Thoracic aorta (tissue), 2 donors: ENCODE measurements at places on chromosomes 4 and X.
A peak's percentile ranks its signal among the peaks of the same experiment; 100 is the strongest.

GRCh38 chr4:80685214-80685613, 345.3 kb upstream of the BMP3 start:
- no peak for DNase-seq

GRCh38 chr4:124977045-124977444, 264.5 kb upstream of the ANKRD50 start:
- no peak for DNase-seq

DNA sequence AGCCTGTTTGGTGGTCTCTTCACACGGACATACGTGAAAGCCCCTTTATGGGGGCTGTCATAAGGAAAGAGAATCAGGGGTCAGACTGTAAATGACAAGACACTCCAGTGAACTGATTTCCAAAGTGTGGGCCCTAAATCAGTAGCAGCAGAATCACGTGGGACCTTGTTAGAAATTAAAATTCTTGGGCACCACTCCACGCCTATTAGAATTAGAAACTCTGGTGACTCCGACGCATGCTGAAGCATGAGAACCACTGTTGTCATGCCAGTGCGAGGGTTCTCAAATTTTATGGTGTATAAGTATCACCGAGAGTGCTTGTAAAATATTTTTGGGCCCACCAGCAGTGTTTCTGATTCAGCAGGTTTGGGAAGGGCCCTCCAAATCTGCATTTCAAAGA, 672.8 kb downstream of the DMD start:
- DNase-seq: no peak

- DNase-seq: no peak
Measured at GRCh38 chrX:2679534-2680485, 11.3 kb upstream of the CD99 start.

- DNase-seq: no peak
Measured at GRCh38 chr4:76689145-76689817, 208.7 kb downstream of the SOWAHB start.

DNA sequence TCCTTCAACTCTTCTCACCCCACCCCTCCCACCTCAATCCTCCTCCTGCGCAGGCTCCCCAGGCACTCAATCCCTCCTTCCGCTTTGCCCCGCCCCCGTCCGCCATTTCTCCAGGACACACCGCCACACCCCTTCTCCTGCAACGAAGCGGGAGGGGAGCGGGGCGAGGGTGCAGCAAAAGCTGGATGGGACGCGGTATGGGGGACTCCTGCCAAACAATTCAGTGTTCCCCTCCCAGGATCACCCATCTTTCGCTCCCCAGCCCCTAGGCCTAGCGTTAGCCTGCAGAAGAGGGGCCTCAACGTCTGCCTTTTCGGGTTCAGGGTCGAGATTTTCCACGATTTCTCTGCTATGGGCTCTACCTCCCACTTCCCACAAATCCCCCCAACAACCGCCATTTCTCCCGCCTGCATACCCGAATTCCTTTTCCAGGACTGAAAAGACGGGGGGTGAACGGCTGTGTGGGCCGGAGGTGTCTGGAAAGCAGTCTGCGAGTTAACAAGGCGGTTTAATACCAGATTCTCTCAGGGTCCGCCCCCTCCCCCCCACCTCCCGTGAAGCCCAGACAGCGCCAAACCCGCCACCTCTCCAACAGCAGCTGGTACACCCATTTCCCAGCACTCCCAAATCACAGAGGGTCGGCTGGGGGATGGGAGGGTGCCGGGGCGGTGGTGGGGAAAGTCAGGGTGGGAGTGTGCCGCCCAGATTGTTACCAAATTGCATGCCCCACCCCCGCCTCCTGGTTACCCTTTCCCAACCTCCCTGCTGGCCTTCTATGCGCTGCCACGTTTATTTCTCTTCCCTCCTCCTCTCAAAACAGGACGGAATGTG, 774 bp downstream of the ARMCX2 start:
- DNase-seq: peak; percentile 3

DNA sequence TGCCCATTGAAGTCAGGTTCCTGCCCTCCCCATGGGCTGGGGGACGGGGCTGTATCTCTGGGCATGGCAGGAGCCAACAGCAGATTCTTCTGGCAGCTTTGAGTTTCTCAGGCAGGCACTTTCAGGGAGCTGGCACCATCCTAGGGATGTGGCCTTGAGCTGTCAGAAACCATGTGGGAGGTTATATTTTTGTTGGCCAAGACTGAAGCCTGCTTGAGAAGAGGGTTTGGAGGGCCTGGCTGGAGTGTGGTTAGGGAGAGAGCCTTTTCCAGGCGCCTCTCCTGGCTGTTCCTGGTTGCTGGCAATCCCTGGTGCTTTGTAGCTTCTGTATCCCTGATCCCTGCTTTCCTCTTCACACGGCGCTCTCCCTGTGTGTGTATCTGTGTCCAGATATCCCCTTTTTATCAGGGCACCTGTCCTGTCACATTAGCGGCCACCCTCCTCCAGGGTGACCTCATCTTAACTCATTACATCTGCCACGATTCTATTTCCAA, 30.6 kb upstream of the SORCS2 start:
- DNase-seq: no peak

DNA sequence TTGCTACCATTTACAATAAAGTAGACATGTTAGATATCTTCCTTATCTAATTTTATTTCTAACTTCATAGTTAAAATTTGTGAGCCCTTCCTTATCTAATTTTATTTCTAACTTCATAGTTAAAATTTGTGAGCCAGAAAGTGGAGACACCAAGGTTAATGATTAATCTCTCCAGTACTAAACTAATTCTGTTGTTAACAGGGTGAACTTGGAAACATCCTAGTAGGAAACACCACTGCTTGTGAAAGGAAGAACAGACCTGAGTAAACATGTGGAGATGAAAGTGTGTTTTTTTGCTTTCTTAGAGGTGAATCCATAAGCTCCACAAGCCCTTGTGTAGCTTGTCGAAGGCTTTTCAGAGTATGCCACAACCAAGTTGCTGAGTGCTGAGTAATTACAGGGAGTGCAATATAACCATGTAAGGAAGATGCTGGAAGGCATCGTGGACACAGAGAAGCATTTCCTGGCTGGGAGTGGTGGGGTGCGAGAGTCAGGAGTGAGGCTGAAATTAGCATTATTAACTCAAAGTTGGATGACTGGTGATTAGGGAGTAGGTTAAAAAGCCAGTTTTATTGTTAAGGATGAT, 118.6 kb upstream of the NEIL3 start:
- no peak for DNase-seq

DNA sequence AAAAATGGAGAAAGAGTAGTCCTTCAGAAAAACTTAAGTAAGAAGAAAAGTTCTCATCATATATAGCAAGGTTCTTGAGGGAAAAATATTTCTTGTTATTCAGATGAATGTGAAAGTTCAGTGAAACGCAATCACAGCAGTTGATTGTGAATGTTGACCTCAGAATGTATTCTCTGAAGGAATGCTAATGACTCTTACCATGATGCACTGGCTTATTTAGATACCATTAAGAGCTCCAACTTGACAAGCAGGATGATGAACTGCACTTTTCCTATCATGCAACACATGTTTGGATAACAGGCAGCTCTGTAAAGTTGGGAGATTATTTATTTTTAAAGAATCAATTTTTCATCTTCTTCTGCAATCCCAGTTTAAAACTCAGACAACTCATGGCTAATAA, 115.5 kb upstream of the MYOZ2 start:
- DNase-seq: no peak

- DNase-seq: no peak
Measured at GRCh38 chrX:140099221-140099620, 133.9 kb upstream of the CXorf66 start.

DNA sequence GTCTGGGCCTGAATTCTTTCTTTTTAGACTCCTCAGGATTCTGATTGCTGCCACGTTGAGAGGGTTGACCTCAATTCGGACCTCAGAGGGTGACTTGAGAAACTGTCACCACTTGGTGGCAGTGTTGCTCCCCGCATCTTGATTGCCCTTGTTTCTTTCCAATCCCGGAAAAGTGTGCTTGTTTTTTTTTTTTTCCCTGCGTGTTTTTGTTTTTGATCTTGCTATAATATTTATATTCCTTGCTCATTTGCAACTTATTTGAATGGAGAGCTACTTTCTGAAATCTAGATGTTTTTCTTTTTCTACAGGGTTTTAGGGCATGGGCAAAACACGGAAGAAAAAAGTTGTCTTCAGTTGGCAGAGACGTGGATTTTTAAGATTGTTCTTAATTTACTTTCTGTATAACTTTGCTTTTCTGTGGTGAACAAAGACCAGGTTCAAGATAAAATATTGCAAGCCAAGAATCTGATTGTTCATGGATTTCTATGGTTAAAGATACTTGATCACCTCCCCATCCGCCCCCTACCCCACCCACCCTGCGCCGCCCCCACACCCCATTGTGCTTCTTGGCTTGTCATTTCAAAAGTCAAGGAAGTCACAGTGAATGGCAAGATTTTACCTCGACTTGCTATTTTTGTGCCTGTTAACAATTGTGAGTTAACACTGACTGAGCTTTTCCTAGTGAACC, 102.0 kb downstream of the PTTG2 start:
- DNase-seq: peak; percentile 26

DNA sequence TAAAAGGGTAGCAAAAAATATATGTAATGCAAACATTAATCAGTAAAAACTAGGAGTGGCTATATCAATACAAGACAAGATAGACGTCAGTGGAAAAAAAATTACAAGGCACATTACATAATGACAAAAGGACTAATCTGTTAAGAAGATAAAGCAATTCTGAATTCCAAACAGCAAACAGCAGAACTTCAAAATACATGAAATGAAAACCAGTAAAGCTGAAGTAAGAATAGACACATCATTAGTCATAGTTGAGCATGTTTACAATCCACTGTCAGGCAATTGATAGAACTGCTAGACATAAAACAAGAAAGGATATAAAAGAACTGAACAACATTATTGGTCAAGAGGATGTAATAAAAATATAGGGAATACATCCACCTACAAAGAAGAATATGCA, 12.2 kb downstream of the SULT1B1 start:
- no peak for DNase-seq

- no peak for DNase-seq
Measured at GRCh38 chr4:8351931-8352367, 82.4 kb downstream of the HTRA3 start.

DNA sequence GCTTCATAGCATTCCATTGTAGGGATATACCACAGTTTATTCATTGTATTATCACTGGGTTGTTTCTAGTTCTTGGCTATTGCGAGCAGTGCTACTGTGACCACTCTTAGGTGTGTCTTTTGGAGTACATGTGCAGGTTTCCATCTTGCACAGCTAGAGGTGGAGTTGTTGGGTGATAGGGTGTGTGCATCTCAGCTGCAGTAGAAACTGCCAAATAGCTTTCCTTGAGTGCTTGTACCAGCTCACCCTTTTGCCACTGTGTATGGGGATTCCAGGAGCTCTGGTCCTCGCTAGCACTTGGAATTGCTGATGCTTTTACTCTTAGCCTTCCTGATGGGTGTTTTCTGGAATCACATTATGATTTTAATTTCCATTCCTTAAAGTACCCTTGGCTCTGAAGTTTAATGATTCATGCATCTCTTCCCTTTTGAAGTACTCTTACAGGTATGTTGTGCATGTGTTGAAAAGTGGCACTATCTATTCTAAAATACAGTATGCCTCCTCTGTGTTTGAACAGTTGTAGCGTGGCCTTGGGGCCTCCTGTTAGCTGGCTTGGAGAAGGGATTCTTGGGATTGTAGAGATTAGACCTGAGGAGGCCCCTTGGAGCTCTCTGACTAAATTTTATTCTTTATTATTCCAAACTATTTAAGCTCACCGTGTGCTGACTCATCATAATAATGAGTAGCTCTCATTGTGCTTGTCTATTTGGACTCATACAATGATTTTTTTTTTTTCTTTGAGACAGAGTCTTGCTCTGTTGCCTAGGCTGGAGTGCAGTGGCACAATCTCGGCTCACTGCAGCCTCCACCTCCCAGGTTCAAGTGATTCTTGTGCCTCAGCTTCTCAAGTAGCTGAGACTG, 38.4 kb downstream of the HTT start:
- DNase-seq: no peak

DNA sequence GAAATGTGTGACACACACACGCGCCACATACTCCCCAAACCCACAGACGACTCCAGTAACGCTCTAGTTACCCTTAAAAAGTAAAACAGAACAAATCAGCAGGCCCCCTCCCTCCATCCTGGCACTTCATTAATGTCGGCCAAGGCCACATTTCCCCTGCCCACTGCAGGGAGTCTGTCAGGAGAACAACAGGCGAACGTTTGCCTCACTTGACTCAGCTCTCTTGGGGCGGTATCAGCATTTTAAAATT, 671 bp upstream of the FHIP1A start:
- DNase-seq: no peak

- no peak for DNase-seq
Measured at GRCh38 chr4:173652283-173652931, 122.4 kb upstream of the HAND2 start.

GRCh38 chrX:40104630-40104984, 6.8 kb upstream of the BCOR start:
- DNase-seq: no peak

DNA sequence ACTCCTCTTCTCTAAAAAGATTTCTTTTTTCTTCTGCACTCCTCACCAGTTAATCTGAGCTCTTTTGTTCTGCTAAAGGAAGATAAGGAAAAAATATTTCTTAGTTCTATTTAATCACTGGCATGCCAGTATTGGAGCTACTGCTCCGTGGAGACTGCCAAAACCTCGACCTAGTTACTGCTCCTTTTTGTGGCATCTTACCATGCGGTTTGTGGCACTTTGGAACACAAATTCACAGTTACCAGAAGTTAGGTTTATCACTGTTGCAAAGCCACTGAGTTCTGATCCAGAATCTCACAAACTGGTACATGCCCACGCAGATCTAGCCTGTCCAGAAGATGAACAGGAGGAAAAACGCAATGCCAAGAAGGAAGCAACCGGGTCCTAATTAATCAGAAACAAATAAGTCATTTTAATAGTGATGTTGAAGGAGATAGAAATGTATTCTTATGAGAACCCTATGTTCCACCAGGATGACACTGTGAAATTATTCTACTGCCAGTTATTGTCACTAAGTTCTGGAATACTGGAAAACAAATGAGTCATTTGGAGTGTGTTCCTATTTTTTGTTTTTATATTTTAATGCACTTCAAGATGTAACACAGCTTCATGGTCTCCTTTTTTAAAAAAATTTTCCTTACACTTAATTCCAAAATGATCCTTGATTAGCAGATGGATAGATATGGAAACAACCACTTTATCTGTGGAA, 106.7 kb upstream of the GK2 start:
- DNase-seq: no peak

- DNase-seq: no peak
Measured at GRCh38 chr4:134365852-134366251, 164.3 kb upstream of the PABPC4L start.

- DNase-seq: no peak
Measured at GRCh38 chr4:37827030-37827685, 672 bp downstream of the PGM2 start.

- DNase-seq: no peak
Measured at GRCh38 chrX:64338296-64338695, 57.0 kb downstream of the MTMR8 start.

DNA sequence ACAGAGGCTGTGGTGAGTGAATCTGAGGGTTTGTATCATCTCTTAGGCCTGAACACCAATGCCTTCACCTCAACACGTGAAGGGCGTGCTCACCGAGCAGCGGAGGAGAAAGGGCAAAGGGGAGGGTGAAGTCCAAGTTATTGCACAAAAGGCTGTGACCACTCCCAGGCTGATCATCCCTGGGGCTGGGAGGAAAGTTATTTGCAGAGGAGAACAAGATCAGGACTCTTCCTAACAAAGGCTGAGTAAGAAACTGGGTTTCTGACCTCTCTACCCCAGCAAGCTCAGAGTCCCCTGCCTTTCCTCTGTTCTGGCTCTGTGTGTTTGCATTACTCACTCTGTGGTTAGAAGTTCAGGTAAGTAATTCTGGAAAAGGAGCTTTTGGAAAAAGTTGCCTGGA, 366.3 kb upstream of the CXorf51A start:
- no peak for DNase-seq
